Colonic mucosa (tissue), 4 donors: ENCODE measurements at places on chromosomes 16 and 17. TPM values are rescaled to one million over a fixed set of nuclear protein-coding genes. Genes with fewer than 3 reads are reported as not detected.

GRCh38 chr16:55044201-55044975, 113.7 kb downstream of the IRX5 start:
- no peak for DNase-seq

DNA sequence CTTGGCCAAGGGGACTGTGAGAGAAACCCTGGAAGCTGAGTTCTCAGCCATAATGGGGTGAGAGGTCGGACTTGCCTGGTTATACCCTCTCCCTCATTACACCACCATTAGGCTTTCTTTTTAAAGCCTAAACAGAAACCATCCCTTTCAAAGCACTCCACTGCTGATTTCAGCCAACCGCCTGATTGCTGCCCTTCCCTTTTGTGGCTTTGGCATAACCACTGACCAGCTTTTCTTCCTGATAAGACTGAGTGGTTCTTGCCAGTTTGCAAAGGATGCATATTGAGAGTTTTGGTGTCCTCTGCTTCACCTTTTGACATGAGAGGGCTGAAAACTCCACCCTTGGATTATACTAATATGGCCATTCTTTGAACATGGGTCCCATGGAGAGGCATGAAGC, 308.2 kb upstream of the GOT2 start:
- DNase-seq: no peak

- DNase-seq: peak; percentile 79
Observed at GRCh38 chr17:40355123-40355803, 9.3 kb downstream of the GJD3 start.

- DNase-seq: no peak
Observed at GRCh38 chr17:61761827-61762226, 101.5 kb downstream of the BRIP1 start.

The CCL7 gene
- not detected for total RNA-seq

The PDILT gene
- not detected for total RNA-seq

- DNase-seq: no peak
Observed at GRCh38 chr16:17067882-17068281, 402.9 kb downstream of the XYLT1 start.

- DNase-seq: no peak
Observed at GRCh38 chr16:8623634-8624033, 2.1 kb downstream of the METTL22 start.

- DNase-seq: no peak
Observed at GRCh38 chr16:86994651-86995171, 322.5 kb downstream of the C16orf95 start.
